Spinal cord (tissue), 10 donors: ENCODE measurements at places on chromosomes 16 and 17.

GRCh38 chr17:38379448-38379847 is 27.8 kb downstream of the SOCS7 start:
- no peak for DNase-seq

DNA sequence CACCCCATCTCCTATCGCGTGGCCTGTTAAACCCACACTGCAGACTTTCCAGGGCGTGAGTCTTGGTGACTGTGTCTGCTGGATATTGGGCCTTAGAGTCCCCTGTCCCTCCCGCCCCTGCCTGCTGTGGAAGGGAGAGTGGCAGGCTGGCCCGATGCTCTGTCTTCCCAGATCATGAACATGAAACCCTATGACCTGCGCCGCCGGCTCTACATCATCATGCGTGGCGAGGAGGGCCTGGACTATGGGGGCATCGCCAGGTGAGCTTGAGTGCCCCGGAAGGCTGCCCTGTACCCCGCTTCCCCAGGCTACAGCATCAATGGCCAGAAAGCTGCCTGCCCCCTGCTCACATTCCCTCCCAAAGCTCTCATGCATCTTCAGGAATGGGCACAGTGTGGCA is 19.5 kb upstream of the CLEC18A start:
- no peak for DNase-seq

- DNase-seq = no peak
Observed at GRCh38 chr17:29835435-29836351, 94.3 kb downstream of the SSH2 start.

GRCh38 chr16:81099958-81100357 is 3.8 kb upstream of the GCSH start:
- DNase-seq = no peak

- no peak for DNase-seq
Observed at GRCh38 chr17:41442739-41443138, 2.0 kb upstream of the KRT38 start.

GRCh38 chr17:37476431-37477120 is 13.1 kb upstream of the DUSP14 start:
- DNase-seq = no peak

GRCh38 chr16:49556606-49557446 is 183.2 kb downstream of the C16orf78 start:
- DNase-seq = peak; percentile 27

DNA sequence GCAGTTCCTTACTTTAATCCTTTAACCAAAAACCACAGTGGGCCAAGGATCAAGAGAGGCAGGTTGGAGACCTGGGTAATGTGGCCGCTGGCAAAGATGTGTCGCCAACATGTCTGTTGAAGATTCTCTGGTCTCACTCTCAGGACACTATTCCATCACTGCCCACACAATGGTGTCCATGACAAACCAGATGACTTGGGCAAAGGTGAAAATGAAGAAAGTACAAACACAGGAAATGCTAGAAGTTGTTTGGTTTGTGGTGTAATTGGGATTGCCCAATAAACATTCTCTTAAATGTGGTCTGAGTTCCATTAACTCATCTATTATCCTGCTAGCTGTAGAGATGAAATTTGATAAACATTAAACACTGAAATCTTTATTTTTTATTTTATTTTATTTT is 43.3 kb downstream of the SALL1 start:
- no peak for DNase-seq

DNA sequence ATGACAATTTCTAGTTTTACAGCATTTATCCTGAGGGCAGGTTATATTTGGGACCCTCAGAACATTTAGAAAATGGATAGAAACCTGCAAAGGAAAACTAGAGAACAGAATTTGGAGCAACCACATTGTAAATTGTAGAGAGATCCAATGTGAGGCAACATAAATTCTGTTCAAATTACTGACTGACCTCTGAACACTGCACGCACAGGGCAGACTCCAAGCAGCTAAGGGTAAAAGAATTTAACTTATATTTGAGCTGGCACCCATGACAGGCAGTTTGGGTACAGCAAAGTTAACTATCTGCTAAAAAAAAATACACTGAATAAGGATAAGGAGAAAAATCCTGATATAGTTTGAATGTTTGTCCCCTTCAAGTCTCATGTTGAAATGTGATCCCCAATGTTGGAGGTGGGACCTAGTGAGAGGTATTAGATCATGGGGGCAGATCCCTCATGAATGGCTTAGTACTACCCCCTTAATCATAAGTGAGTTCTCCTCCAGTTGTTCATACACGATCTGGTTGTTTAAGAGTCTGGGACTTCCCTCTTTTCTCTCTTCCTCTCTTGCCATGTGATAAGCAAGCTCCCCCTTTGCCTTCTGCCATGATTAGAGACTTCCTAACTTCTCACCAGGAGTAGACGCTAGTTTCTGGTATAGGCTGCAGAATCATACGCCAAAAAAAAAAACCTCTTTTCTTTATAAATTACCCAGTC is 75.7 kb downstream of the FBXL20 start:
- DNase-seq = no peak

DNA sequence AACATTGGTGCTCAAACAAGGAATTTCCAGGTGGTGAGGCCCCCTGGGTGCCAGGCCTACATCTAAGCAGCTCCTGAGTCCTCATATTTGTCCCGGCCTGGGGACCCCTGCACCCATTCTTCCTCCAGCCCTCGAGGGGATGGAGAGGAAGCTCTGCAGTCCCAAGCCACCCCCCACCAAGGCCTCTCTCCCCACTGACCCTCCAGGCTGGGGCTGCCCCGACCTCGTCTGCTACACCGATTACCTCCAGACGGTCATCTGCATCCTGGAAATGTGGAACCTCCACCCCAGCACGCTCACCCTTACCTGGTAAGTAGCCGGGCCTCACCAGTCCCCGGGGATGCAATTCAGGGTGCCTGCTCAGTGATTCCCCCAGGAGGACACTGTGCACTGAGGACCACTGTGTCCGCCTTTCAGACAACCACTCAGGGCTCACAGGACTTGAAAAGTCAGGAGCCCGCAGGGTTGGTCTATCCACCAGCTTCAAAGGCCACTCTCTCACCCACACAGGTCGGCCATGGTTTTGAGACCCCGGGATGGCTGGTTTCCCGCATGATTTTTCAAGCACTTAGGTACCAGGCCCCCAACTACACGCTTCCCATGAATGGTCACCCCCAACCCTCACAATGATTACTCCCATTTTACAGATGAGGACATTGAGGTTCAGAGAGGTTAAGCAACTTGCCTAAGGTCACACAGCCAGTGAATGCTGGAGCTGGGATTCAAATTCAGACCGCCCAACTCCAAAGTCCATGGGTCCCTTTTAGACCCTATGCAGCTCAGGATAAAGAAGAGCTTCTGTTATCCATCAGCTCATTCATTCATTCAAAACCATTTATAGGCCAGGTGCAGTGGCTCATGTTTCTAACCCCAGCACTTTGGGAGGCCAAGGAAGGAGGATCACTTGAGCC is 32.4 kb downstream of the IL21R start:
- no peak for DNase-seq

GRCh38 chr17:75272848-75273184 is 1.8 kb upstream of the MIF4GD start:
- no peak for DNase-seq

- no peak for DNase-seq
Observed at GRCh38 chr16:72532906-72533410, 361.0 kb upstream of the PMFBP1 start.

DNA sequence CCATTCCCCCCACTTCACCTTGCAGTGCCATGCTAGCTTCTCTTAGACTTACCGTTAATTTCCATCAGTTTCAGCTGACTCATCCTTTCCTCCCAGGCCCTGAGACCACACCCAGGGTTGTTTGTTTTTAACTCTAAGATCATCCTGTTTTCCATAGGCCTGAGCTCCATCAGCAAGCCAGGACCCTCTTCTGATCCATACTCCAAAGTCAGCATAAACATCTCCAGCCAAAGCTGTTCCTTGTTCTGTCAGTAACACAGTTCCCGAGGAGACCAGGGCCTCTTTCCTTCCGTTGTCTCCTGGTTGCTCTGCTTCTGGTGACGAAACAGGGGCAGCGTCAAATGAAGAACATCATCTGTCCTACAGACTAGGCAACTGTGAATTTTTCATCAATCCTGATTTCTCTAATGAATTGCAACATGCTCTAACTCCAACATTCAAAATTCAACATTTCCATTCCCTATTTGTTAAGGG is 83.8 kb upstream of the HNF1B start:
- no peak for DNase-seq

DNA sequence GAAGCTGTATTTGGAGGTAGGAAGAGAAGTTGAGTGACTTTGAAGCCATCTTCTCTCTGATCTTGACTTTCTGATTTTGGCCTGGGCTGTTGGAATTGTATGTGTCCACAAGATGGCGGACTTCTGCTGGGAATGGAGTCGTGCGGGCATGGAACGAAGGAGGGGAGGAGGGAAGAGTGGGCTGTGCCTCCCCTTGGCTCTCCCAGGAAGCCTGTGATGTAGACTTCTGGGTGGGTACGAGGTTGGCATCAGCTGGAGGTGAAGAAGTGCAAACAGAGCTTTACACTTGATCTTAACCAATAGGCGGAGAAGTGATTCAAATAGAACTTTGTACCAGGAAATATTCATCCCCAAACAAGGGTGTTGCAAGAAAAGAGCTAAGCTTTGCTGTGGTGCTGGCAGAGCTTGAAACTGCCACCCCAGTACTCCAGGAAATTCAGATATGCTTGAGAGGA is 7.4 kb upstream of the TMEM220 start:
- peak; percentile 62 for DNase-seq

DNA sequence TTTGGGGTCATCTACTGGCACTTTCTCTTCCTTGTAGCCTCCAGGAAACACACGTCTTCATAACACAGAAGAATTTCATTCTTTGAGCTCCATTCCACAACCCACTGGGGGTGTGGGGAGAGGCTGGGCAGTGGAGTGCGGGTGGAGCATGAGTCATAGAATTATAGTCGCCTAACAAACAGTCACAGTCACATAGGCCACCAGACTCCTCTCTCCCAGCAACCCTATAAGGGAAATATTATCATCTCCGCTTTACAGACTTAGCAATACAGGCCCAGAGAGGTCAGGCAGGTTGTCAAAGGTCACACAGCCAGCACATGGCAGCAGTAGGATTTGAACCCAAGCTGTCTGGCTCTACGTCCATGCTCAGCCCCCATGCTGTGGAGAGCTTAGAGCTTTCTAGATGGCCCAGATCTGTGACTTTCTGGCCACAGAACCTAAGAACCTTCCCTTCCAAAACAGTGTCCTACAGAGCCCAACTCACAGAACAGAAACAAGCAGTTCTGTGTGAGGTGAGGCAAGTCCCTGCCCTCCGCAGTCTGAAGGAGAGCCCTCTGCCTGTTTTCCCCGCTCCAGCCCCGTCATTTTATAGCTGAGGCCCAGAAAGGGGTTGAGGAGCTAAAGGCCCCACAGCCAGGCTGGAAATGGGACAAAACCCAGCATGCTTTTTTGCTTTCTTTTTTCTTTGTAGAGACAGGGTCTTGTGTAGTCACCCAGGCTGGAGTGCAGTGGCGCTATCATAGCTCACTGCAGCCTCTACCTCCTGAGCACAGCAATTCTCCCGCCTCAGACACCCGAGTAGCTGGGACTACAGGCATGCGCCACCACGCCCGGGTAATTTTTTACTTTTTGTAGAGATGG is 10.7 kb upstream of the LITAF start:
- DNase-seq = no peak

- DNase-seq = no peak
Observed at GRCh38 chr16:55041540-55042234, 111.0 kb downstream of the IRX5 start.

DNA sequence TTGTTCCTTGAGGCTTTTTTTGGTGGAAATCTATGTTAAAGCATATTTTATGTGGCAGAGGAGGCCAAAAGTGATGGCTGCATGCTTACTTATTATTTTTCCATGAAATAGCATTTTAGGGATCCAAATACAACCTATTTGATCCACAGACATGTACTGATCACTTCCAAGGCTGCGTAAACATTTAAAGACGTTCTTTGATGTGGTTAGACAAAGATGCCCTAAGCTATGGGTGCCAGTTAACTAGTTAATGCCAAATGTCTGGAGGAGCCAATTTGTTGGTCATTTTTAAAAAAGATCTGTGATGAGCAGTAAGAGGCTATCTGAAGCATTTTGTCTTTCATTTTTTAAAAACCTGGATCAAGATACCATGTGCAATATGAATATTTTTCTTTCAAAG is 17.3 kb upstream of the PRKCA start:
- no peak for DNase-seq

- DNase-seq = no peak
Observed at GRCh38 chr17:39694593-39694992, 5.3 kb upstream of the ERBB2 start.

- peak; percentile 79 for DNase-seq
Observed at GRCh38 chr16:52191531-52192134, 355.3 kb downstream of the TOX3 start.

GRCh38 chr17:5120036-5120435 is 4.2 kb downstream of the USP6 start:
- DNase-seq = no peak

DNA sequence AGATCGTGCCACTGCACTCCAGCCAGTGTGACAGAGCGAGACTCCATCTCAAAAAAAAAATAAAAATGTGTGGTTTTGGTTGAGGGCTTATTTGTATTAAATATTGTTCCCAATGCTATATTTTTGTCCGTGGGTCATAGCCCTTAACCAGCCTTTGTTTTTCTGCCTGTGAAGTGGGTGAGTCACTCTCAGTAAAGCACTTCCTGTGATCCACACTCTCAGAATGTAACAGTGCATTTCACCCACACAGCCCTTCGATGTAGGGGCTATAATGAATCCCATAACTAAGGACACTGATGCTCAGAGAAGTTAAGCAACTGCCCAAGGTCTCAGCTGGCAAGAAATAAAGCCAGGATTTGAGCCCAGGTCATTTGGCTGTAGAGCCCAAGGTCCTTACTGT is 34.7 kb upstream of the POLR3E start:
- no peak for DNase-seq

- peak; percentile 91 for DNase-seq
Observed at GRCh38 chr17:80082403-80083135, 18.8 kb upstream of the GAA start.

DNA sequence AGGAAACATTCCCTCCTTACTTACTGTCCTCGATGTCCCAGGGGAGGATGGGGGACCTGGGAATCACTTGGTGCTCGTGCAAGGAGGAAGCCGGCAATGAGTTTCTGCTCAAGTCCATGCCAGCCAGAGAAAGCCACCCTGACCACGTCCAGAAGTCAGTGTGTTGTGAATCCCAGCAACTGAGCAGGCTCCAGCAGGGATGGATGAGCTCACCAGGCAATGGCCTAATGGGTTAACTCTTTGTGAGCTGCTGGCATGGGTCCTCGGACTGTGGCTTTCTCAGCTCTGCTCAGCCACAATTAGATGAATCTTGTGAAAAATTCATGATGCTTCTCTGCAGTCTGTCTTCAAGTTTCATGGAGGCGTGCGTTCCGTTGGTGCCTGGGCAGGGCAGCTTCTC is at the start of gene PIRT:
TSS of gene PIRT (minus strand) at position 167 of the 400 bp plus-strand sequence. CDS start 12,442 bp downstream, outside the sequence.
- DNase-seq = no peak
